Dermis microvascular lymphatic vessel endothelial cell (primary cell): ENCODE measurements at places on chromosomes 11 and 22. TPM values are rescaled to one million over a fixed set of nuclear protein-coding genes. Genes with fewer than 3 reads are reported as not detected.

The SUSD2 gene
- 0.26 and 0.63 TPM in 2 replicates for total RNA-seq

The PRSS23 gene
- total RNA-seq: 108 and 196 TPM in 2 replicates

The DAGLA gene
- 1.7 and 3.2 TPM in 2 replicates for total RNA-seq

The CBL gene
- total RNA-seq: 7.4 and 9.4 TPM in 2 replicates

The MUC2 gene
- not detected in 2 replicates for total RNA-seq

The JHY gene
- 0.39 and 0.89 TPM in 2 replicates for total RNA-seq

The DUSP8 gene
- total RNA-seq: 0.26 and 0.76 TPM in 2 replicates

The ZC3H7B gene
- total RNA-seq: 37.5 and 57.9 TPM in 2 replicates
